ENCODE measurements at places on chromosomes 2 and 18. TPM values are rescaled to one million over a fixed set of nuclear protein-coding genes. Genes with fewer than 3 reads are reported as not detected.
A peak's percentile ranks its signal among the peaks of the same experiment; 100 is the strongest.

- no peak for DNase-seq
Measured at GRCh38 chr2:230676546-230676945, 36.1 kb upstream of the CAB39 start.

- DNase-seq = no peak
Measured at GRCh38 chr2:204750389-204750788, 205.1 kb downstream of the PARD3B start.

- no peak for DNase-seq
Measured at GRCh38 chr2:96498021-96498431, 7.1 kb downstream of the NEURL3 start.

GRCh38 chr2:221816566-221816965, 244.5 kb upstream of the EPHA4 start:
- DNase-seq = no peak

DNA sequence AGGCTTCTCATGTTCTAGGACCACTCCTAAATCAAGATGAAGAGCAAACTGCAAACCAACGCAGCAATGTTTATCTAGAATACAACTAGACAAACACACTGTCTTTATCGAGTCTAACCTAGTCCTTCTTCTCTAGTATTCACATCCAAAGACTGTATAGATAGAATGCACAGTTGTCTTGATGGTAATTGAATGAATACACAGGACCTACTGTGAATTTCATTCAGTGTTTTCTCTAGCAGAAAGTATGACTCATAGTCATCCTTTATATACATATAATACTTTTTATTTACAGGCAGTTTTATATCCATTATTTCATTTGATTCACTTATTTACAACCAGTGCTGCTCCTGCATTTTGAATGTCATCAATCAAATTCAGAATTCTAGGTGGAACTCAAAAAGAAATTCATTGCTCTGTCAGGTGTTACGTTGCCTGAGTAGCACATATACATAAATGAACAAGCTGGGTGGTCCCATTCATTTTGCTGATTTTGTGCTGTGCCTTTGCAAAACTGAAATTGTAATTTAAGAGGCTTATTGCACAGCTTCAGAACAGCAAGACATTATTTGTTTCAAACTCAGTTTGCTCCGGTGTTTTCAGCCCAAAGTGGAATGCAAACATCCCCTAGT, 374.8 kb downstream of the EPHA4 start:
- no peak for DNase-seq

DNA sequence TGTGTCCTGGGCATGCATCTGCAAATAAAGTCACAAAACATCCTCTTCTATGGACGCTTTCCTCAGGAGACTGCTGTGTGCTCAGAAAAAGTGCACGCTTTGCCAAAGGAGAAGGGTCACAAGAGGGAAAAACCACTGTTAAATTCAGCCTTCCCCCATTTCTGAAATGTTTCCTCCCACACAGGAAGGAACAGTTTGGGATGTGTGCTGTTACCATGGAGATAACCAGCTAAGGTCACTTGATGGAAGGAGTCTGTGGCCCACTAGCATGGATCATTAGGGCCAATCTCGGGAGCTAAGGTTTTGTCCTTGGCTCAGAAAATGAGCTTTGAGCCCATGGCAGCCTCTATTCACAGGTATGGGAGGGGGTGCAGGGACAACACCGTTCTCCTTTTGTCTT, 5.6 kb downstream of the KCNE4 start:
- peak; percentile 44 for DNase-seq

The PDCD1 gene
- polyA plus RNA-seq = 0.12 TPM

The DPP4 gene
- 4.3 TPM for polyA plus RNA-seq

The CCDC121 gene
- 5.1 TPM for polyA plus RNA-seq

Measured in hindlimb muscle (tissue), 1 donor.